ENCODE measurements at places on chromosomes 11 and 22.

DNA sequence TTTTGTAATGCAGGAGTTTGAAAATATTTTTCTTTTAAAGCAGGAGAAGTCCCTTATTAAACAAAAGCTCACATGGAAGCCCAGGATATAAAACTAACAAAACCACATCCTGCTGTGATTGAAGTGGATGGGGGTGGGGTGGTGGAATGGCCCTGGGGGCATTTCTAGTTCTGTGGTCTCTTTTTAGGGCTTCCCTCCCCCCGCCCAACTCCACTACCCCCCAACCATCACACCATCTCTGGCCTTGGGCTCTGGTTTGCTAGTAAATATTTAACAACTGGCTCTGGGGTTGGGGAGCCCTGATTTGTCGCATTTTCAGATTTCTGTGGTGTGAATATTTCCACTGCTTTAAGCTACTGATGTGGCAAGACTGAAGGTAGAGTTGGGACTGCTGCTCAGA is 279.6 kb upstream of the PLET1 start:
- DNase-seq, result no peak

- no peak for DNase-seq
Observed at GRCh38 chr11:68963779-68964178, 17.0 kb downstream of the MRGPRD start.

GRCh38 chr11:106076171-106076918 is 802 bp downstream of the KBTBD3 start:
- peak; percentile 7 for DNase-seq

DNA sequence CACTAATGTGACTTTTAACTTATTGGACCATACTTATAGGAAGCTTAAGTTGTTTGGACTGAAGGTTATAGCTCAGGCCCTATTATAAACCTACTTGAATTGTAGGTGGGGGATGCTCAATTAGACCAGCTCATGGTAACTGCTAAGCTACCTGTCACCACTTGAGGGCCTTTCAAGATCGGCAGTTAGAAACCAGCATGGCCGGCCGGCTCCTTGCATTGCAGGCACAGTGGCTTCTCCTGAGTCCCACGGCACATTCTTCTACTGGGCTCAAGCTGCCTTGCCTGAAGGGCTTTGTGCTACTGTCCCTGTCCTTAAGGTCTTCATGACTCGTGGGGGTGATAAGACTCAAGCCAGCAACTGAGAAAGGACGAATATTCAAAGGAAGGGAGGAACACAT is 70.8 kb downstream of the TBC1D22A start:
- no peak for DNase-seq

DNA sequence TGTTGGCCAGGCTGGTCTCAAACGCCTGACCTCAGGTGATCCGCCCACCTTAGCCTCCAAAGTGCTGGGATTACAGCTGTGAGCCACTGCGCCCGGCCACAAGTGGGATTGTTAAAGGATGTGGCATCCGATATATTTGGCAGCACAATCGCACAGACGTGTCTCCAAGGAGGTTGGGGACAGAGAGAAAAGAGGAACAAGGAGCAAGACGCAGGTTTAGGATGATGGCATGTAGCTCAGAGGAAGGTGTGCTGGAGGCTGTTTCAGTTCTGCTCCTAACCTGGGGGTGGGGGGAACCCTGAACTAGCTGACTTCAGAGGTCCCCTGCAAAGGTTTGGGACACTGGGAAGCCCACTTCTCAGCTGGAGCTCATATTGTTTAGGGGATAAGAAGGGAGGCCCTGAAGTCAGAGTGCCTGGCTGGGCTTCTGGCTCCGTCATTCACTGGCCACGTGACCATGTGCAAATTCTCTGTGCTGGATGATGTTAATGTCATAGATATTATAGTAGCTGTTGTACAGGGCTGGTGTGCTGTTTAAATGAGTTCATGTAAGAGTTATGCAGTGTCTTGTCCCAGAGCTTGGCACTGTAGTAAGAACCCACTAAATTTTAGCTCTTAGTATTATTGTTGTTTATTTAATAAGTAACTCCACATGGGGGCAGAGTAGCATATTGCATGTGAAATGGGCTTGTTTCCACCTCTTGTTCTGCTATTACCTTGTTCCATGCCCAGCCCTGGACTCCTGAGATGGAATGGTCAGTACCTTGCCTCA is 129.7 kb downstream of the ST3GAL4 start:
- no peak for DNase-seq

- no peak for DNase-seq
Observed at GRCh38 chr11:31818874-31819331, 7.8 kb upstream of the PAX6 start.

GRCh38 chr11:69094111-69094914 is 45.6 kb downstream of the TPCN2 start:
- DNase-seq, result peak; percentile 48

GRCh38 chr11:71332447-71332846 is 80.1 kb upstream of the SHANK2 start:
- DNase-seq, result no peak

DNA sequence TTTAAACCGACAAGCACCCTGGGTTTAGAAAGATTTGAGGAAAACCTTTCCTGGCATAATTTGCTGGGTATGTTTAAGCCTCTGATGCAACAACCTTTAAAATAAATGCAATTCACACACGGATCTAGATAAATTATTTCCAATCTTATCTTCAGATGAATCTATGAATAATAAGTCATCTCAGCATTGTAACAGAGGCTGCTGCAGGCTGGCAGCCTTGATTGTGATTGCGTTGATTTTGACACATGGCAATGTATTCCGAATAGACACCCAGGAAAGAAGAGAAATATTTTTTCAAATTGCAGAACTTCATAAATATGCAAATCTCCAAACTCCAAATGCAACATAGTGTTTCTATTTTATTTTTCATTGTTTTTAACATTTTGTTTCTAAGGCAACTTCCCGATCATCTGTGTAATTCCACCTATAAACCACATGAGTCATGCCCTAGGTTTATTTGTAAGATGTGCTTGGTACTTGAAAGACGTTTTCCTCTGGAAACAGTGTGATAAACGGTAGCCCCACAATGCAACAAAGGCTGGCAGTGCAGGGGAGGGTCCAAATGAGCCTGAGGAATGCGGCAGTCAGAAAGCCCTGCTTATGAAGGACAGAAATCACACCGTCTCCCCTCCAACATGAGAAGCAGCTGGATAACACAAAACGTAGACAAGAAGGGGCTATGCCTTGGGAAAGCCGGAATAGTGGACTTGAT is 359.0 kb downstream of the BRD1 start:
- DNase-seq, result no peak

DNA sequence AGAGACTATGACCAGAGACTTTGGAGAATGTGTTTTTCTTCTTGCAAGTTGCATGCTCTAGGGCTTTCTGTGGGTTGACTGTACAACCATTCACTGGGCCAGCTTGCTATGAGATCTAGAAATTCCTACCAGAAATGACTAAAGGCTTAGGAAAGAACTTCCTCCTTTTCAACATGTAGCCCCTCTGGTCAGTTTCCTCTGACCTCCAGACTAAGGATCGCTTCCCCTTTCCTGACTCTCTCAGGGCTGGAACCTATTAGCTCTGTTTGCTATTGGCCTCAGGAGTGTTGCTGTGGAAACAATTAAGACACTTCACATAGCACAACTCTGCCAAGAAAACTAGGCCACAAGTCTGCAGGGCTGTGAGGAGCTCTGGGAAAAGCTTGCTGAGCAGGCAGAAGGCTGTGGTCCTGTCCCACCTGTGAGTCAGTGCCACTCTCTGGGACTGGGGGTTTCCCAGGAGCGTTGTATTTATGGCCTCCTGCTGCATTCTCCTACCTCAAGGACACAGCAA is 10.7 kb downstream of the CRY2 start:
- DNase-seq, result no peak

DNA sequence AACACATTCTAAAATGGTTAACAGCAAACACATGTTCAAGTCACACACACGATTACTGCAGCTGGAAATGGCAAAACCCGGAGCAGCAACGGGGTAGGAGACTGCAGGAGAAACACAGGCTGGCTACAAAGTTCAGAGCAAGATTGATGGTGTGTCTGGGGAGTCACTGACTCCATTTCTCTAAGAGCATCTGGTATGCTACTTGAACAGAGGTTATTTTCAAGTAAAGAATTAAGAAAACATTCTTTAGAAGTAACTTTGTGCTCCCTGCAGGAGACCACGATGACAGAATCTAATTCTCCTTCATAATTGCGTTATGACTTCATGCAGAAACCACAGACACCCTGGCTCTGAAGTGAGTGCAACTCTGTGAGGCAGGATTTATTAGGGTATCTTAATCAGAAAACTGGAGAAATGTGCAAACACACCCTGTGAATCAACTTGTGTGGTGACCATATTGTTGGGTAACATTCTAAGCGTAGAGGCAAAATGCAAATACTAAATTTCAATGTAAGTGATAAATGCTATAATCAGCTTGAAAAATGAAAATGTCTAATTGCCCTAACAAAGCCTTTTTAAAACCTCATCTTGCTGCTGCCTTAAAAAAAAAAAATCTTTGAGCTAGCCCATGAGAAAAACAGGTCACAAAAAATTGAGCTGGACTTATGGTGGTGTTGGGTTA is 303.0 kb downstream of the CADM1 start:
- no peak for DNase-seq

GRCh38 chr11:26102325-26102724 is 229.6 kb upstream of the ANO3 start:
- DNase-seq, result no peak

GRCh38 chr11:69534166-69534530 is 52.7 kb downstream of the LINC01488 start:
- DNase-seq, result no peak

DNA sequence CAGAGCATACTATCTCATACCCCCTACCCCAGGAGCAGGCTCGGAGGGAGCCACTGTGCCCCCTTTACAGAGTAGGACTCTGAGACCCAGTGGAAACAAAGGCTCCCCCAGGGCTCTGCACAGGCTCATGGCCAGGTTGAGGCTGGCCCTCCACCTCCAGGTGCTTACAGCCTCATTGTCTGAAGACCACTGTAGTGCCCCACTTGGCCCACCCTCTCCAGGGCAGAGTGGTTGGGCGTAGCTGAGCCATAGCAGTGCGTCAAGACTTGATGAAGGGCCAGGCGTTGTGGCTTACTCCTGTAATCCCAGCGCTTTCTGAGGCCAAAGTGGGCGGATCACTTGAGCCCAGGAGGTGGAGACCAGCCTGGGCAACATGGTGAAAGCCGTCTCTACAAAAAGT is 1.7 kb downstream of the ANKRD13D start:
- no peak for DNase-seq

DNA sequence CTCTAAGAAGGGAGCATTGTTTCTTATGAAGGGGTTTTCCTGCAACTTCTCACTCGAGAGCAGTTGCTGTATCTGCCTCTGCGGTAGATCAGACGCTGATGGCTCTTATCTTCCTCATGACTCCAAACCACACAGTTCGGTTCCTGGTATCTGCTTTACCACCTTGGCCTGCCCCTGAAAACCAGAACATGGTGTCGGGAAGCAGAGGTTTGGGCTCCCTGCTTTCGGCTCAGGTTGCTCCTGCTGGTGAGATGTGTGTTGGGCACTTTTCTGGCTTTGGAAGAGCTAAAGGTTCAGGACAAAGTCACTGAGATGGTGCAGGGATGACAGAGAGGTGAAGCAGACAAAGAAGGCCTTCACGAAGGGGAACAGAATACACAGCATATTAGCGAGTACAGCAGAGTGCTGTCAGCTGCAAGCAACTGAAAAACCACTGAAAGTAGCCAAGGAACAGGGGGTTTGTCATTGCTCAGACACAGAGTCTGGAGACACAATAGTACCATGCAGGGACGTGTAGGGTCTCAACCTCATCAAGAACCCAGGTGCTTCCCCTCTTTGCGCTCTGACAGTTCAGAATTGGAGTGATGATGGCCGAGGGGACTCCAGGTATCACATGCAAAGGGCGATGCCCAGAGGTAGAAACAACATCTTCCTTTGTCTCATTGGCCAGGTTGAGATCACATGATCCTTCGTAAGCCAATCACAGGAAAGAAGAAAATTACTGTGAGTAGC is 11.9 kb upstream of the CSF2RB start:
- no peak for DNase-seq

DNA sequence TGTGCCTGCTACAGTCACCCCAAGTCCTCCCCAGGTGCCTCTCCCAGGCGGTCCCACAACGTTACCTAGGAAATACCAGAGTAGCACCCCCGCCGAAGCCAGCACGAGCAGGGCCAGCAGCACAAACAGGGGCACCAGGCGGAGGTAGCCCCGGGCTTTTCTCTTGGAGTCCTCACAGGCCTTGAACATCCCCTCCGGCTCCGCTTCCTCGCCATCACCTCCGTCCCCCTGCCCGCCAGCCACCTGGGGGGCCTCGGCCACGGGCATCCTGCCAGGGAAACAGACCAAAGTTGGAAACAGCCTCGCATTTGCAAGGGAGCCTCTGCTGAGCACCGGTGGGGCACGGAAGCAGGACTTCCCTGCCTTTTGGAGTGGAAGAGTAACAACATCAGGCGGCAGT is 6.4 kb downstream of the TMPRSS6 start:
- no peak for DNase-seq

DNA sequence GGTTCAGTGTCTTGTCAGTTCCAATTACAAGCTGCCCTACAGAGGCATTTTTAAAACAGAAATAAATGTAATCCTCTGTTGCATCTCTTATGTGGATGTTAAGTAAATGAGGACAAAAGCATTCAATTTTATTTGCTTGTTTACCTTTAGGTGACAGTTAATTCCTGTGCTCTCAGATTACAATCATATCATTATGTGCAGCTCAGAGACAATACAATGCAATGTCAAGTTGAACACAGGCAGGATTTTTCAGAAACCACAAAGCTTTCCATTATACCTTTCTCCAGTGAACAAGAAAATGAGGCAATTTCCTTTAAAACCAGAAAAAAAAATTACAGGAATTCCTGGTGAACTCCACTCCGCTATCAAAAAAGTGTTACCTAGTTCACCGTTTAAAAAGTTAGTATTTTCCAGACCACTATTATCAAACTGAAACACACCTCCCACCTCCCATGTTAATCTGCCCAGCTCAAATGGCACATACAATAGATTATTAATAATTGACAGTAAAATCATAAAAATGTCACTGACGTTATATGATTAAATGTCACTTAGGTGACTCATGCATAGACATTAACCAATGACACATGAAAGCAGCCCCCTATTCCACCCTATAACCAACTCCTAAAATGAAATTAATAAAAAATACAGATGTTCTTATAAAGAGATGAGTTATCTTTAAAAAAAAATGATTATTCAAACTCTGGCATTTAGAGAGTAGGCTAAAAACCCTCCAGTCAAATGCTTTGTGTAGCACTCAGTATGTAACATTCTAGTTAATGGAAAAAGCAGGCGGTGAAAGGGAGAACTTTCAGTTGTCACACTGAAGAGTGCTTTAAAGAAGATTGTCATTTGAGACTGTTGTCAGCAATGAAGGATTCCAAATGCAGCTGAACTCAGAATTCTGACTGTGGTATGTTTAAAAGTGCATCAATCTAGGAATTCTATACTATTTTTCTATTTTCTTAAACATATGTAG is 98.6 kb downstream of the MUC15 start:
- DNase-seq, result no peak

DNA sequence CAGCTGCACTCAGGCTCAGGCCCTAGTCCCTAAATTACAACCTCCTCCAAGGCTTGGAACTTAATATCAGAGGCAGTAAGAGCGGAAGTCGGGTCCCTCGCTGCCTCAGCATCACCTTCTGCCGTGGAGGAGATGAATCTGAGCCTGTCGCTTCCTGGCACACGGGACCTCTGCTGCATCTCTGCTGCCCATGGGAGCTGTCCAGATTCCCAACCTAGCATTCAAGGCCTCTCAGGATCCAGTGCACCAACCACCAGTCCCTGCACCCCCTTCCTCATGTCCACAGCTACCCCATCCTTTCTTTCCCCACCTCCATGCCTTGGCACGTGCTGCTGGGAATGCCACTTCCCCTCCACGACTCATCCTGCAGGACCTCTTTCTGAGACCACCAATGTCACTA is 2.5 kb upstream of the PTGDR2 start:
- DNase-seq, result no peak

GRCh38 chr11:123381817-123382554 is 48.1 kb upstream of the GRAMD1B start:
- DNase-seq, result no peak
